ENCODE measurements at places on chromosomes 2 and 18. TPM values are rescaled to one million over a fixed set of nuclear protein-coding genes. Genes with fewer than 3 reads are reported as not detected.
A peak's percentile ranks its signal among the peaks of the same experiment; 100 is the strongest.

GRCh38 chr2:54074606-54075341 is 40.6 kb upstream of the ACYP2 start:
- no peak for DNase-seq

Gene NEU2
- total RNA-seq = not detected

GRCh38 chr2:401019-401679 is 113.3 kb upstream of the ALKAL2 start:
- DNase-seq = no peak

DNA sequence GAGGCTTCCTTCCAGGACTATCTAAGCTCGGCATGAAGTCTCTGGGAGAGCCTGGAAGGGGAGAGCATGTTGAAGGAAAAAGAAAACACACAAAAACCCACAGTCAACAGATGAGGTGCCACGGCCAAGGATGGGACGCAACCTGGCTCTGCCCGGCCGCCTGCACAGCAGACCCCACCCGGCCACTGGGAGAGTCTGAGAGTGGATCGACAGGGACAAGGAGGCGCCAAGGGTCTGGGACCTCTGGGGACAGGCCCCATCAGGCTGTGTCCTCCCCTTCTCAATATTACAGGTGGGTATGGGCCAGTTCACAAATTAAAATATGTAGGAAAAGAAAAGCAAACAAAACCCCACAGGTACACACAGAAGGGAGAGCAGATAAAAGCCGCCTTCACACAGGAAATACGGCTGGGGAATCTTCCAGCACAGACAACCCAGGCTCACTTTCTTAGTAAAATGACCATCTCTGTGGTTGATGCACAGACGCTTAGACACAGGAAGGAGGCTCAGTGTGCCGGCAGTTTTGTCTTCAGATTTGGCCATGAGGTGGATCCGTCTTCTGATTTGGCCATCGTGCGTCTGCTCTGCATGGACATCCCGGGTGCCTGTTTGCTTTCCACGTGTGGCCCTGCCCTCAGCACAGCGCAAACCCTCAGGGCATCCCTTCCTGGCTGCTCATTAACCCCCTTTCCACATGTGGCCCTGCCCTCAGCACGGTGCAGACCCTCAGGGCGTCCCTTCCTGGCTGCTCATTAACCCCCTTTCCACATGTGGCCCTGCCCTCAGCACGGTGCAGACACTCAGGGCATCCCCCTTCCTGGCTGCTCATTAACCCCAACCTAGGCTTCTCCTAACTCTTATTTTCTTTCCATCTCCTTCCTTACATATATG is 138.4 kb downstream of the EIPR1 start:
- DNase-seq = no peak

DNA sequence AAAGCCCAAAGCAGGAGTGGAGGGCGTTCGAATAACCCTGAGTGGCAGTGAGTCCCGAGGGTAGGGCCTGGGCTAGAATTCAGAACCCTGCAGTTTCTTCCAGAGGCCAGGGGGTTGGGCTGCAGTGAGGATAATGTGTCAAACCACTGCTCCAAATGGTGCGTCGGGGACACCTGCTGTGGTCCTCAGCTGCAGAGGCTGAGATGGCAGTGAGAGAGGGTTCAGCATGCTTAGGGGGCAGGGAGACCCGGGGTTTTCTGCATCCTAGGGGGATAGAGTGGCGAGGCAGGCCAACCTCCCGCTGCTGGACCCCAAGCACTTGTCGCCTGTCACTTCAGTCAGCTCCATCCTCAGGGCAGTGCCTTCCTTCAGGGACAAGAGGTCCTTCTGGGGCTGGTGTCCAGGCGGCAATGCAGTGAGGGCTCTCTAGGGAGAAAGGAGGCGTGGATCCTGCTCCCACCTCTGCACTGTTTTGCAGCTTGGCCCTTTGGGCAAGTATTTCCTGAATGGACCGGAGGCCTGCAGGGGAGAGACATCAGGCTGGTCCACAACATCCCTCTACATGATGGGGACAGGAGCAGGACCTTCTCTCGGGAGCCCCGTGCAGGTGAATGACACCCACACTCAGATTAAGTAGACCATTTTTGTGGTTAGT is 8.4 kb upstream of the NTSR2 start:
- no peak for DNase-seq

DNA sequence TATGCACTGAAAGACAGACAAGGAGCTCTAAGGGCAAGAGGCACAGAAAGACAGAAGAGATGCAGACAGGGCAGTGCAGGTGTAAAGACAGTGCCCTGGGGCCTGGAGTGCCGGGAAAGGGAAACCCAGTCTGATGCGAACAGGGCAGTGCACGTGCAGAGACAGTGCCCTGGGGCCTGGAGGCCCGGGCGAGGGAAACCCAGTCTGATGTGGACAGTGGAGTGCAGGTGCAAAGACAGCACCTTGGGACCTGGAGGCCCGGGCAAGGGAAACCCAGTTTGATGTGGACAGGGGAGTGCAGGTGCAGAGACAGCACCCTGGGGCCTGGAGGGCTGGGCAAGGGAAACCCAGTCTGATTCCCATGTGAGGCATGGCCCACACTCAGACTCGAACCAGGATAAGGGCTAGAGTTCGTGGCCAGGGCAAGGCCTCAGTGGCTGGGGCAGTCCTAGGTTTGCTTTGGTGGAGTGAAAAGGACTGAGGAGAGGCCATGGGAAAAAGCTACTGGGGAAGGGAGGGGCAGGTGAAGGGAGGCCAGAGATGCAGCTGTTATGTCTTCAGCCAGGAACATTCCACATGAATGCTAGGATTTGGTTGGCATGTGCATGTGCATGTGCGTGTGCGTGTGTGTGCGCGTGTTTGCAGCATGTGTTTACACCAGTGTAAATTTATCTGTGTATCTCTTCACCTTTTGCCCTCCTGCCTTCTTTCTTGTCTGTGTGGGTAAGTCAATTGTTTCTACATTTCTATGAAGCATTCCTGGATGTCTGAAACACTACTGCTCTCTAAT is 39.1 kb upstream of the DNMT3A start:
- no peak for DNase-seq

Gene FMNL2
- total RNA-seq = 14.9 TPM

Gene C2orf78
- not detected for total RNA-seq

DNA sequence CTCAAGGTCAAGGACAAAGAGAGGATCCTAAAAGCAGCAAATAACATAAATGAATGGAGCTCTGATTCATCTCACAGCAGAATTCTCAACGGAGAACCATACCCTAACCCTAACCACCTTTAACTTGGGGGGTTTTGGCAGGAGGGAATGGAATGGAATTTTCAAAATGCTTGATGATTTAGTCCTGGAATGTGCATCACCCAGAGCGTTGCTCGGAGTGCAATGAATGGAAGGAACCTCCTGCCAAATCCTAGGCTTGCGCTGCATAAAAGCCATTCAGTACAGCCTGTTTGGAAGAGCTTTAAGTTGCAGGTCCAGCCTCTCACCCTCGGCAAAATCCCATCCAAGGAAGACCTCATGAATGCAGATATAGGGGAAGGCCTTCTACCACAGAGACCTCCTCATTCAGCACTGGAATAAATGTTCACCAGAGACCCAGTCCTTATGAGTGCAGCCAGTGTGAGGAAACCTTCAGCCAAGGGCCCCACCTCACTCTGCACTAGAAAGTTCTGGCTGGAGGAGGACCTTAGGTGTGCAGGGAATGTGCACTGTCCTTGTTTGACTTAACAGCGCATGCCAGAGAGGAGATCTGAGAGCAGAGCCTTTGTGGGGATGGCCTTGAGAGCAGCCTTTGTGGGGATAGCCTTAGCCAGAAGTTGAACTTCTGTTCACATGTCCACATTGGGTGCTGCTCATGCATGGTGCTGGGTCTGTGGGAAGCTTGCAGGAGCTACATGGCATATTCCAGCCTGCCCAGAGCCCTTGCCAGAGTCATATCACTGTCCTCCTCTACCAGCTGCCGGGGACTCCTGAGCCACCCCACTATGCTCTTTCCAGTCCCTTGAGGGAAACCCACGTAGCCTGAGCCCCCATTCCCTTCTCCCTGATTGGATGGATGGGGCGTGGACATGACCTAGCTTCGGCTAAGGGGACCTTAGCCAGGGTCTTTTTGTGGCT is 30.5 kb downstream of the ASB1 start:
- DNase-seq = no peak

Gene DSC2
- 177 TPM for total RNA-seq

GRCh38 chr2:237280939-237281338 is 133.0 kb downstream of the COL6A3 start:
- DNase-seq = no peak

- DNase-seq = no peak
Observed at GRCh38 chr2:99085421-99085820, 56.1 kb upstream of the C2orf15 start.

DNA sequence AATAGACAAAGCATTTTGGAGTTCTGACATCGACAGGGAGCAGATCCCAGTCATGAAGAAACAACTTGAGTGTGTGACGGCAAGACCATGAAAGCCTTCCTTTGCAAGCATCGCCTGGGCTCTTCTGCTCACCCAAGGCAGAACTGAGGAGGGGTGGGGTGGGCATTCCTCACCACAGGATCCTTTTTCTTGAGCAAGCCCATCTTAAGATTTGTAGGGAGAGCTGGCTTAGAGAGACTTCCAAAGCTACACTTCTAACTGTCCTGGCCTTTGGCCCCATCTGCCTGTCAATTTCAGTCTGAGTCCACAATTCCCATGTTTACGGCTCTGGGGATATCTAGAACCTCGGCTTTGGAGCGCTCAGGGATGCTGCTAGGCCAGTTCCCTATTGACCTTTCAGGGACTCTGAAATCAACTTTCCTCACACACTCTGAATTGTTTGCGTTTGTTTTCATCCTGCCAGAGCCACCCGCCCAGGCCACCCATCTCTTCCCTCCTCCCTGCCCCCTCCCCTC is 3.7 kb downstream of the KLHL14 start:
- DNase-seq = no peak

- no peak for DNase-seq
Observed at GRCh38 chr2:71832388-71832787, 315.3 kb downstream of the CYP26B1 start.

DNA sequence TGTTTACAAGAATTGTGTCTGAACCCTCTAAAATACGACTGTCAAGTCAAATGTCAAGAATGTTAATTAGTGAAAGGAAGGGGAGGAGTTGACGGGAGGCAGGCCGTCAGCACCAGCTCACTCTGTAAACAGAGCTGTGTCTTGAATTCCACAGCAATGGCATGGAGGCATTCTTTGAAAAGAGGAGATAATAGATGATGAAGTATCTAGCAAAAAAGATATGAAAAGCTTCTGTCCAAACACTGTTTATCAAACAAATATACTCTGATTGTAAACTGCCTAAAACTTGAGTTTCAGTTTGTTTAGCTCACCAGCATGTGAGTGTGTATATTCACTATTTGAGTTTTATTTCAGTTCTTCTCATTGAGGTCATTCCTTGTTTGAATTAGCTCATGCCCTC is 94.7 kb upstream of the CDC42EP3 start:
- DNase-seq = no peak

- DNase-seq = no peak
Observed at GRCh38 chr2:239792405-239793084, 232.6 kb downstream of the NDUFA10 start.

- no peak for DNase-seq
Observed at GRCh38 chr2:238655974-238656722, 191.7 kb upstream of the TWIST2 start.

DNA sequence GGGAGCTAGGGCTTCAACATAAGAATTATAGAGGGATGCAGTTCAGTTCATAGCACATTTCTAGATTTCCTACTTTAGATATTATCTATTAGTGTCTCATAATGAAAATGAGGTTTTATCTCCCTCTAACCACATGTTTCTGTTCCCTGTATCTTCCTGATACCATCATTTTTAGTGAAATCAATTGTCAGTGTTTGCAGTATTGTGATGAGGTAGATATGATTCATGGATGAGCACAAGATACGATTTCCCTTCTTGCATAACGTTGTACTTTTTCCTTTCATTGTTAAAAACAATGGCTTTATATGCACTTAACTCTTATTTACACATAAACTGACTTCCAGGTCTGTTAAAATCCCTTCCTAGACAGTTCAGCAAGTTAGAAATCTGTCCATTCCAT is 211.4 kb downstream of the ZBTB7C start:
- DNase-seq = no peak

Gene LRATD1
- 160 TPM for total RNA-seq

Gene ECEL1
- total RNA-seq = not detected

- DNase-seq = no peak
Observed at GRCh38 chr2:145617906-145618305, 1098.0 kb upstream of the ZEB2 start.

DNA sequence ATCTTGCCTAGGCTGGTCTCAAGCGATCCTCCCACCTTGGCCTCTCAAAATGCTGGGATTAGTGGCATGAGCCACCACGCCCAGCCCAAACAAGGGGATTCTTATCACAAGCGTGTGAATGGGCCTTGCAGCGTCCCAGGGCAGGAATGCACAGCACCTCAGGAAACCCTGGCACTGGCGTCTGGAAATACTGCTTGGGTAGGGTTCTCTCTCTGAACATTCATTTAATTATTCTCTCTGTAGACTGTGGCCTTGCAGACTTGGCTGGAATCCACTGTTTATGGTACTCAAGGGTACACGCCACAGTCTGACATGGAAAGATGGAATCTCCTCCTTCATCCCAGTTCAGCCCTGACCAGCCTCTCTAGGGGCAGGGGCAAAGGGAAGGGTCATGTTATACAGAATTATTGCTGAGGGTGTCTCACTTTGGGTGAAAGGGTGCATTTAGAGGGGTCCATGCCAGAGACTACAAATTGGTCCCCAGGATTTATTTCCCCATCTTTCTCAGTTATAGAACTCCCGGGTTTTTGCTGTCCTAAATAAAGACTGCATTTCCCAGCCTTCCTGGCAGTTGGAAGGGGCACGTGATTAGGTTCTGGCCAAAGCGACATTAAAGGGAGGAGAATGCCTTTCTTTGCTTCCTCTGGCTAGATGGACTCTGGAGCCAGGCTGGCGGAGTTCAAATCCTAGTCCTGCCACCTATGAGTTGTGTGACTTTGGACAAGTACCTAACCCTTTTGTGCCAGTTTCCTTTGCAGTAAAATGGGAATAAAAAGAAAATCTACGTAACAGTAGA is 147.2 kb upstream of the HAAO start:
- DNase-seq = peak; percentile 45

- no peak for DNase-seq
Observed at GRCh38 chr18:54076166-54076565, 148.3 kb downstream of the MBD2 start.

- no peak for DNase-seq
Observed at GRCh38 chr2:235235977-235236767, 257.7 kb upstream of the AGAP1 start.

- no peak for DNase-seq
Observed at GRCh38 chr2:232526372-232526941, 497 bp downstream of the CHRND start.

Gene TRIM43
- not detected for total RNA-seq

GRCh38 chr18:67432806-67433205 is 83.7 kb downstream of the DSEL start:
- DNase-seq = no peak

All from left colon (tissue), 2 donors.